ENCODE measurements at places on chromosomes 5 and 9.
A peak's percentile ranks its signal among the peaks of the same experiment; 100 is the strongest.

DNA sequence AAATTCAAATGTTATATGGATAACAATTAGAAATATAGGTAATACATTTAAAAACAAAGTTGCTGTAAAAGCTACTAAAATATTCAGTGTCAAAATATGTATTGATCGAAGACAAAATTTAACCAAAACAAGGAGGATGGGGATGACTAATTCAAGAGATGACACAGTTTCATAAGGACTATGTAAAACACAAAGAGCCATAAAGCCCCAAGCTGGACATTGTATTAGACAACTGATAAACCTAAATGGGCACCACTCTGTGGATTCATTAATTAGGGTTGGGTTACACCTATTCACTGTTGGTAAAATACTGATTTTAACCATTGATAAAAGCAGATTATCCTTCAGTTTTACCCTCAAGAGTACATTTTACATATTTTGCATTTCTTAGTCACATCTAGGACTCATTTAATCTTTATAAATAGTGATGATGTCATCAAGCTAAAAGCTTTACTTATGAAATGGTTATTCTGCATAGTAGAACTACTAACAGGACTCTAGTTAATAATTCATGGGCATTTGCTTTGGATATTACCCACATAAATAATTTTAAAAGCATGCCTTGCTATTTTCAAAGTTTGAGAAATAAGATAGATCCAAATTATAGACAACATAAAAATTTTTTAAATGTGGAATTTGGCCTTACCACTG lies 13.7 kb downstream of the TUT7 start:
- peaks cover 51% of the 10 kb centered on the region for H3K4me1 ChIP-seq
- H3K4me3 ChIP-seq: no peak overlapping the region
- DNase-seq: no peak
- no peaks in the 10 kb centered on the region for H3K27me3 ChIP-seq

GRCh38 chr5:172798422-172799215 lies 27.6 kb upstream of the DUSP1 start:
- DNase-seq: no peak
- no peaks in the 10 kb centered on the region for H3K36me3 ChIP-seq
- no peak overlapping the region for H3K4me3 ChIP-seq
- no peaks in the 10 kb centered on the region for H3K27me3 ChIP-seq
- H3K27ac ChIP-seq: no peak overlapping the region

DNA sequence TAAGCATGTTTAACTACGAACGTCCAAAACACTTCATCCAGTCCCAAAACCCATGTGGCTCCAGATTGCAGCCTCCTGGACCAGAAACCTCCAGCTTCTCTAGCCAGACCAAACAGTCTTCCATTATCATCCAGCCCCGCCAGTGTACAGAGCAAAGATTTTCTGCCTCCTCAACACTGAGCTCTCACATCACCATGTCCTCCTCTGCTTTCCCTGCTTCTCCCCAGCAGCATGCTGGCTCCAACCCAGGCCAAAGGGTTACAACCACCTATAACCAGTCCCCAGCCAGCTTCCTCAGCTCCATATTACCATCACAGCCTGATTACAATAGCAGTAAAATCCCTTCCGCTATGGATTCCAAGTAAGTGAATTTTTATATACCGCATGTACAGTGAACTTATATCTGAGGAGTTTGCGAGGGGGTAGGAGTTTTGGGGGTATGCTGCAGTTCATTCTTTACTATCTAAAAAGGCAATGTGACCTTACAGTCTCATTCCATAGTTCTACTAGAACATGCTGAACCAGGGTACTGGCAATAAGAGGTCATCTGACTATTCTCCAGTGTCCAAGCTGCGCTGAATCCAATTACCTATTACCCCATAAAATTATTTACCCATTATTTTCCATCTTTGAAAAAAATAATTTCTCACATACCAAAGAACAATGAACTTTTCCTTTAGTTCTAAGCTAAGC lies 3.1 kb downstream of the MYOT start:
- peaks cover 6% of the 10 kb centered on the region for H3K4me1 ChIP-seq
- H3K27ac ChIP-seq: no peak overlapping the region
- no peak for DNase-seq
- no peak overlapping the region for H3K4me3 ChIP-seq
- H3K36me3 ChIP-seq: no peaks in the 10 kb centered on the region
- peaks cover 7% of the 10 kb centered on the region for H3K27me3 ChIP-seq

DNA sequence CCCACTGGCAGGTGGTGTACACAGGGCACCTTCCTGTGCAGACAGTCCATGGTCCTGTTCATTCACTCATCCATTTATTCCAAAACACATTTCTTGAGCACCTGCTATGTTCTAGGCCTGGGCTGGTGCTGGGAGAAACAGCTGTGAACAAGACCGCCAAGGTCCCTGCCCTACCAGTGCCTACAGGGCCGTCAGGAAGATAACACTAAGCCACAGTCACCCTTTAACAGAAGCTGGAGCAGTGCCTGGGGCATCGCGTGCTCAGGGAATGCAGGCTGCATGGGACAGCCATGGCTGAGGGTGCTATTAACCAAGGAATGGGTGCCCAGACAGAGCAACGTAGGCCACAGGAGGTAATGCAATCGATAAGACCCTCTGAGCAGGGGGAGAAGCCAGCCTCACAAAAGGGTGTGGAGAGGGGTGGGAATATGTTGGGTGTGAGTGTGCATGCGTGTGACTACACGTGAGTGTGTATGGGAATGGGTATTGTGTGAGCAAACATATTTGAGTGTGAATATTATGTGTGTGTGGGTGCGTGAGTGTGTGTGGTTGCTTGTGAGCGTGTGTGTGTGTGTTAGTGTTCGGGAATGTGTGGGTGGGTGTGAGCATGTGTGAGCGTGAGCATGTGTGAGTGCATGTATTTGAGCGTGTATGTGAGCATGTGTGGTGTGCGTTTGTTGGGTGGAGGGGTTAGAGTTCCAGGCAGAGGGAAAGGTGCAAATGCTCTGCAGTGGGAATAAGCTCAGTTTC lies 19.1 kb downstream of the DUSP1 start:
- no peaks in the 10 kb centered on the region for H3K36me3 ChIP-seq
- H3K27ac ChIP-seq: no peak overlapping the region

- peaks cover 18% of the 10 kb centered on the region for H3K4me1 ChIP-seq
- peaks cover 41% of the 10 kb centered on the region for H3K36me3 ChIP-seq
- peak overlapping the region; percentile 17 for H3K27ac ChIP-seq
- DNase-seq: no peak
Observed at GRCh38 chr5:154384480-154385235, 61.1 kb upstream of the SAP30L start.

- H3K4me1 ChIP-seq: peaks cover 3% of the 10 kb centered on the region
- H3K27me3 ChIP-seq: no peaks in the 10 kb centered on the region
- no peak overlapping the region for H3K27ac ChIP-seq
Observed at GRCh38 chr5:75574791-75575190, 36.5 kb upstream of the ANKDD1B start.

DNA sequence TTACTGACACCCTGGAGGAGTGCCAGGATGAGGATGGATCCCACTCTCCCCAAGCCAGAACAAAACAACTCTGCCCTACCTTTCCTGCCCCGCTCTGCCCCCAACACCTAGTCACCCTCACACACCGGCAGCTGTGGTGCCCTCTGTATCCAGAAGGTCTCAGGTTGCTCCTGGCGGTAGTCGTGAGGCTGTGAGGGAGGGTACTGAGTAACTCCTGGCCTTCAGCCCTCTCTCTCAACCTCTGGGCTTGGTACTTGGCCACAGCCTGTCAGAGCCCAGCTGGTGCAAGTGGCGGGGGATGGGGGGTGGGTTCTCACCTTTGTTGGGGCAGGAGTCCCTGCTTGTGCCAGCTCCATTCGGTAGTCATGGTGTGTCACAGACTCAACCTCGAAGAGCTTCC lies 1.9 kb downstream of the SPAG8 start:
- peaks cover 38% of the 10 kb centered on the region for H3K4me1 ChIP-seq
- H3K27ac ChIP-seq: no peak overlapping the region
- peaks cover 16% of the 10 kb centered on the region for H3K36me3 ChIP-seq
- no peak for DNase-seq
- H3K4me3 ChIP-seq: no peak overlapping the region

DNA sequence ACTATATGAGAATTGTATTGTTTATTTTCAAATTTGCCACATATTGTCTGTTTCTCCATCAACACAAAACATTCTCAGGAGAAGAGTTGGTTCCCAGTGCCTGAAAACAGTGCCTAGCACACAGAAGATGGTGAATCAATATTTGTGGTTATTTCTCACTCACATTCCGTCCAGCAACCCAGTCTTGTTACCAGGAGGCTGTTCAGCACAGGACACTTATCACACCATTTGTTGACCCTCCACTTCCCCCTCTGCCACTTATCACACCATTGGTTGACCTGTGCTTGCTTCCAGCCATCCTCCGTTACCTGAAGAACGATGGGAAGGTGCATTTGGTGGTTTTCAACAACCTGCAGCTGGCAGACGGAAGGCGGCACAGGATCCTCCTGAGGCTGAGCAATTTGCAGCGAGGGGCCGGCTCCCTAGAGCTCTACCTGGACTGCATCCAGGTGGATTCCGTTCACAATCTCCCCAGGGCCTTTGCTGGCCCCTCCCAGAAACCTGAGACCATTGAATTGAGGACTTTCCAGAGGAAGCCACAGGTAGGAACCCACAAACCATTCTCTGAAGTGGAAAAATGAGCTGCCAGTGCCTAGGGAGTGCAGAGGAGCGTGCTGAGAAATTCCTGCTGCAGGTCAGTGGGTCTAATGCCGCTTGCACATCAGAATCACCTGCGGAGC lies 20.5 kb downstream of the THBS4 start:
- H3K27me3 ChIP-seq: peaks cover 3% of the 10 kb centered on the region
- no peak overlapping the region for H3K4me3 ChIP-seq
- H3K27ac ChIP-seq: no peak overlapping the region
- no peak for DNase-seq

GRCh38 chr5:150285114-150285513 lies 4.5 kb downstream of the CAMK2A start:
- no peak for DNase-seq
- no peaks in the 10 kb centered on the region for H3K36me3 ChIP-seq
- peaks cover 5% of the 10 kb centered on the region for H3K27me3 ChIP-seq
- H3K4me1 ChIP-seq: no peaks in the 10 kb centered on the region
- no peak overlapping the region for H3K27ac ChIP-seq

DNA sequence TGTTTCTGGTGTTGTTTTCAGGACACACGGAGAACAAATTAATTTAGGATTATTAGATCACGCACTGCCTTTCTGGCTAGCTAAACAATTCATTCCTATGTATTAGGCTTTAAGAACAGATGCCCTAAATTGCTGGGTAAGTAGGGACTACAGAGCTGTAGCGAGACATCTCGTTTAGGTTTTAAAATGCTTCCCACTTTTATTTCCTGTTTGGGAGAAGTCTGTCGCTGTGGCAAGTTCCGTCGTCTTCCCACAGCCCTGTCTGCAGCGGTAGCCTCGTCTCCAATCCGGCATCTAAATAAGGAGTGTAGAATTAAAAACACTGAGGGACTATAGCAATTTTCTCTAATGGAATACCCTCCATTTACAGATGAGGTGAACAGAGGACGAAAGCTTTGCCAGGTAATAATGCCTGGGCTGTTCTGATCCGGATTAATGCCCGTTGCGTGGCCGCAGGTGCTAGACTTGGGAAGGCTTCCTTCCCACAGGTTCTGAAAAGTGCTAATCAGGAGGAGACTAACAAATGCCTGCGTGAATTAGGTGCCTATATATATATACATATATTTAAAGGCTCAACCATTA lies 1.3 kb upstream of the TRIM36 start:
- peak overlapping the region; percentile 68 for H3K4me3 ChIP-seq
- H3K27ac ChIP-seq: no peak overlapping the region
- peaks cover 63% of the 10 kb centered on the region for H3K27me3 ChIP-seq
- peaks cover 15% of the 10 kb centered on the region for H3K4me1 ChIP-seq

GRCh38 chr5:141618804-141619554 lies at the start of gene DIAPH1:
DIAPH1 (minus strand) TSS chr5:141619000; CDS start chr5:141618914, 86 bp downstream.
- peaks cover 56% of the 10 kb centered on the region for H3K36me3 ChIP-seq
- H3K4me1 ChIP-seq: peaks cover 59% of the 10 kb centered on the region
- peak within 1 kb of the TSS; percentile 97 for H3K27ac ChIP-seq
- peak within 1 kb of the TSS; percentile 99 for H3K4me3 ChIP-seq
- DNase-seq: peak; percentile 97
- H3K27me3 ChIP-seq: no peaks in the 10 kb centered on the region

DNA sequence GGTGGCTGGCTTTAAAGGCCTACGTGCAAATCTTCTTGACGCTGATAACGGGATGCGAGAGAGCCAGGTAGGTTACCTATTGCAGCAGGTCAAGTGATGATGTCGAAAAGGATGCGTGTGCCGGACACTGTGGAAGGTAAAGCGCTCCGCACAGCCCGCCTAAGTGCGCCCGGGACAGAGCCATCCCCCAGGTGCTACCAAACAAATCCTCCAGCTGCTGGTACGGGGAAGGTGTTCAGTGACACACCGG lies 245 bp upstream of the DNAJC25 start:
- no peaks in the 10 kb centered on the region for H3K27me3 ChIP-seq
- peak overlapping the region; percentile 85 for H3K27ac ChIP-seq
- no peak for DNase-seq
- H3K4me1 ChIP-seq: peaks cover 38% of the 10 kb centered on the region
- peak overlapping the region; percentile 89 for H3K4me3 ChIP-seq
- H3K36me3 ChIP-seq: peaks cover 4% of the 10 kb centered on the region

GRCh38 chr5:154782812-154783592 lies 27.8 kb downstream of the LARP1 start:
- no peak overlapping the region for H3K4me3 ChIP-seq
- no peak overlapping the region for H3K27ac ChIP-seq
- peaks cover 65% of the 10 kb centered on the region for H3K4me1 ChIP-seq
- H3K27me3 ChIP-seq: no peaks in the 10 kb centered on the region

GRCh38 chr5:61732369-61732768 lies 400.3 kb downstream of the ZSWIM6 start:
- no peak overlapping the region for H3K27ac ChIP-seq
- H3K27me3 ChIP-seq: peaks cover 9% of the 10 kb centered on the region
- H3K36me3 ChIP-seq: no peaks in the 10 kb centered on the region
- H3K4me1 ChIP-seq: no peaks in the 10 kb centered on the region
- no peak for DNase-seq
- no peak overlapping the region for H3K4me3 ChIP-seq

- DNase-seq: no peak
- no peaks in the 10 kb centered on the region for H3K27me3 ChIP-seq
- no peak overlapping the region for H3K4me3 ChIP-seq
- H3K4me1 ChIP-seq: no peaks in the 10 kb centered on the region
- H3K36me3 ChIP-seq: no peaks in the 10 kb centered on the region
Observed at GRCh38 chr5:1919750-1920149, 37.0 kb upstream of the IRX4 start.
